WTC11 (cell line): ENCODE measurements at places on chromosomes 6 and 20. TPM values are rescaled to one million over a fixed set of nuclear protein-coding genes. Genes with fewer than 3 reads are reported as not detected.

GRCh38 chr6:52499681-52500236, 77.1 kb downstream of the TRAM2 start:
- DNase-seq, result no peak

DNA sequence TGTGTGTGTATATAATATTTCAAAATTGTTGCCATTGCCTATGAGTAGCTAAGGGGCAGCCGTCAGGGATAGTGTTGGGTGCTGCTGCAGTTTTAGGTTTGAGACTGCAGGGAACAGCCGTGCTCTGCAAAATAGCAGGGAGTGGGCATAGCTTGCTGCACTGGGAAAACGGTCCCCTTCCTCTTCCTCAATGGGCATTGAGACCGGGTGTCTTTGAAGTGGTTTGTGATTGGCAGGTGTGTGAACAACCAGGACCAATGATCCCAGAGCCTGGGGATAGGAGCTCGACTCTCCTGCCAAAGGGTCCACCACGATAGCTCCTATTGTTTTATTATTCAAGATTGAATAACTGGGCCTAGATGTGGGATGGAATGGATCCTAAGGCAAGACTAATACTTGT, 5.1 kb upstream of the EBF4 start:
- no peak for DNase-seq

DNA sequence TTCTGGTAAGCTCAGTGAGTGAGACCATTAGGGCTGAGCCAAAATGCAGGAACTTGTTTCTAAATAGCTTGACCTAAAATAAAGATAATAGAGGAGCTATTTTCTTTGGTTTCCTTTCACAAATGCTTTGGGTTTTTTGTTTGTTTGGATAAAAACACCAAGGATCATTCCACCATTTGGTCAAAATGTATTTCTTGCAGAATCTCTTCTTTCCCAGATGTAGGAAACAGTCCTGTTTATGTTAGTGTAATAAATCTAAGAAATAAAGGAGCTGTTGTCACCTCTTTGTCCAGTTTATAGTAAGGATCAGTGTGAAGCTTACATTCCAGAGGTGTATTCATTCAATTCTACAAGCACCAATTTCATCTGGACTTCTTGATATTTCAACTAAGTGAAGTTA, 297.8 kb downstream of the GJA1 start:
- DNase-seq, result no peak

FAM209A gene
- 0.28 TPM in 1 of 3 replicates, not detected in the others for total RNA-seq

DNA sequence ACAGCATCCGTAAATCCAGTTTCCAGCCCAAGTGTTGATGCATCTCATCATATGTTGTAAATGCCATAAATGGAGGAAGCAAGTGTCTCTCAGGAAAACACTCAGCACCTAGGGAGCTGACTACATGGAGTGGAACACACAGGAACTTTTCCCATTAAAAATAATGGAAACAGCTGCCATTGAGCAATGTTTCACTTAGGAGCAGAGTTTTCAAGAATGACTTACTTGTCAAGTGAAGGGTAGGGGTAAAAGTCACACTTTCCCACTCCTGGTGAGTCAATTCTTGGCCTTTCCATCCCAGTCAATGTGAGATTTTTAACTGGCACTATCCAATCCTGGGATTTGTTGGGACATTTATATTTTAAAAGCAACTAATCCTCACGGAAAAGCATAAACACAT, 119.4 kb upstream of the ASF1A start:
- DNase-seq, result no peak

- DNase-seq, result no peak
Observed at GRCh38 chr20:41601742-41602141, 16.4 kb downstream of the CHD6 start.
